Iris pigment epithelial cell (primary cell): ENCODE measurements at places on chromosomes 1 and 21.

GRCh38 chr21:37228003-37228400 is 39.1 kb downstream of the VPS26C start:
- DNase-seq = no peak

GRCh38 chr1:211893260-211893659 is 62.7 kb upstream of the LPGAT1 start:
- no peak for DNase-seq

GRCh38 chr1:52002038-52002917 is 11.8 kb upstream of the RAB3B start:
- DNase-seq = peak; percentile 92

DNA sequence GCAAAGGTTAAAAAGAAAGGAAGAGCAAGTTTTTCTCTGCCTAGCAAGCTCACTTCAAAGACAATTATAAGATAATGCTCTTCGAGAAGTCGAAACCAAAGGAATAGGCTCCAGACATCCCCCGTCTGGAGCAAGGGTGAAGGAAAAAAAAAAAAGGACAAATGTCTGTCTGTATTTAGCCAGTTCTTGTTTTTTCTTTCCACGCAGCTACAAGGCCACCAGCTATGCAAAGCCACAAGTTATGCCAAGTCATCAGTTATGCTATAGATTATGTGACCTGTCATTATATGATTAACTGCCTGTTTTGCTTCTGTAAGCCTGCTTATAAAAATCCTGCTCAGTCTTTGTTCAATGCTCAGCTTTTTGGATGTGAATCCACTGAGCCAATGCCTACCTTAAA is 2.4 kb upstream of the THEM5 start:
- no peak for DNase-seq

DNA sequence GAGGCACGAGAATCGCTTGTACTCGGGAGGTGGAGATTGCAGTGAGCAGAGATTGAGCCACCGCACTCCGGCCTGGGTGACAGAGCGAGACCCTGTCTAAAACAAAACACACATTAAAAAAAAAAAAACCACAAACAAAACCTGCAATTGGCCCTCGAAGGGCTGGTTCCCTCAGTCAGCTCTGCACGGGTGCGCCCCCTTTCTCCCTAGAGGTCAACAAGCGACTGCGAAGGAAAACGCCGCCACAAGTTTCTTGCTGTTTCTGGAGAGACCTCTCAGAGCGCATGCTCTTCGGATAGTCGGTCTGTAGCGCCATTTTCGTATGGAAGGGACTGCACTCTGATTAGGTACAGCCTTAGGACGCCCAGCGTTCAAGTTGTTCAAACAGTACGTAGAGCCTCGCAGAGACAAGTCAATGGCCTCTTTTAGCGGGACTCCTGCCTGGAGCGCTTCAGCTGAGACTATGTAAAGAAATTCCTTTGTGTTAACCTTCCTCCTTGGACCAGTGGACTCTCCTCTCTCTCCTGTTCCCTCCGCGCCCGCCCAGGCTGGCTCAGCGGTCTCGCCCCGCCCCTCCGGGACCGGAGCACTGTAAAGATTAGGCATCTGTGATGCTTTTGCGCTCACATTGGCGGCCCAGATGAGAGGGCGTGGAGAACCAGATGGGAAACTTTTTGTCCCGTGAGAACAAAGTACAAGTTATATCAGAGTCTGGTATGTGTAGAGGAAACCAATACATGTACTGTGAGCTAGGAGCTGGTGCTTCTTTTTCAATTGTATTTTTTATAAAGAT is 1.0 kb upstream of the CDC14A start:
- DNase-seq = peak; percentile 94

DNA sequence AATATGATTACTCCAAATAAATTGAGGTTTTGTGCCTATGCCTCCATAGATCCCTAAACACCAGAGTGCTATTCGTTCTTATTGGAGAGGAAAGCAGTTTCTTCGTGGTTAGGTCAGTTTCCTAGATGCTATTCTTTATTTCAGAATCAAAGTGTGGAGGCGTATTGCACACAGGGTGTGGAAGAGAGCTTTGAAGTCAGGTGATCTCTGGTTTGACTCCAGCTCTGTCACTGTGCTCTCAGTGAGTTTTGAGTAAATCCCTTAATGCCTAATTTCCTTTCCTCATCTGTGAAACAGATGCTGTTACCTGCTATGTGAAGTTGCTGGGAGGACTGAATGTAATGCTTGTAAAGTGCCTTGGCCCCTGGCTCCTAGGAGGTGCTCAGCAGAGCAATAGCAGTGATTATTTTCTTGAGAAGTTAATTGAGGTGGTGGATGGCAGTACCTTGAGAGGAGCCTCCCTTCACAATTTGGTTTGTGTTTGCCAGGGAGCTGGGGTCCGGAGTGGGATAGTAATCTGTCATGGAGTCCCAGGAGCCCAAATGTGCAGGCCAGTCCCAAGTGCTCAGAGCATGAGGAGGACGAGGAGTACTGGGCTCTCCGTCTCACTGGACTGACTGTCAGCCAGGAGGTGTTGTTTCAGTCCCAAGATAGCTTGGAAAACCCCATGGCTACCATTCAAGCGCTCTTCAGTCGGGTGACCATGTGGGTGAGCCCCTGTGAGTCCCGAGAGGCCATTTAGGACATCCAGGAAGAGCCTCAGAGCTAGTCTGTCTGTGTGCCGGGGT is 14.9 kb downstream of the NTPCR start:
- DNase-seq = no peak

GRCh38 chr1:59690171-59690930 is 124.4 kb upstream of the HOOK1 start:
- DNase-seq = no peak

GRCh38 chr1:26537951-26538352 is 8.4 kb downstream of the RPS6KA1 start:
- DNase-seq = peak; percentile 72

GRCh38 chr1:78036450-78036849 is 9.3 kb upstream of the GIPC2 start:
- DNase-seq = no peak

- DNase-seq = peak; percentile 51
Observed at GRCh38 chr1:53122201-53122885, 20.1 kb downstream of the SLC1A7 start.

- no peak for DNase-seq
Observed at GRCh38 chr1:62003777-62004176, 190.9 kb upstream of the L1TD1 start.

DNA sequence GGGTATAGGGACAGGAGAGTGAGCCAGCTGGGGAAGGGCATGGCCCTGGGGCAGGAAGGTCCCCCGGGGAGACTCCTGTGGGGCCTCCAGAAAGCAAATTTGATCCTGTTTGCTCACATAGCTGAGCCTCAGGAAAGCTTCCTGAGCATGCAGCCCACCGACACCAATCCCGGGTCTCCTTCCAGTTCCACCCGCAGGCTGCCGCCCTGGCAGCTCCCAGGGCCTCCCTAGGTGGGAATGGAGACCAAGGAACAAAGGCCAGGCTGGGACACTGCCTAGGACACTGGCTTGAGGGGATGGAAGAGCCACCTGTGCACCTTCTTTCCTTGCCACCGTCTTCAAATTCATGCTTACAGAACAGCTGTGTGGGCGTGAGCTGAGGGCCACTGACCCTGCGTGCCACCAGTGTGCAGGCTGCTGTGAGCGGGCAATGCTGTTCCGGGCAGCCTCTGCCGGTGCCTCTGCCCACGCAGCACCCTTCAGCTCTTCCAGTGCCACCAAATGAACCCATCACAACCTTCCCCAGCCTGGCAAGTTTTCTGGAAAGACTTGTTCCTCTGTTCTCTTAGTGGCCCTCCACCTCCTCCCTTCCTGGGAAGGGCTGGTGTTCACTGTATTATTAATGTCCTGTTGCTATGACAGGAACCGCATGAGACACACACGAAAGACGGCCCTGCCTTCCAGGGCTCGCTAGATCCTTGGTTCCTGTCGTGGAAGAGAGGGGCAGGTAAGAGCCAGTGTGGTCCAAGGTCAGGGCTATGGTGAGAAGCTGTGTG is 53.6 kb downstream of the ACBD3 start:
- DNase-seq = no peak

DNA sequence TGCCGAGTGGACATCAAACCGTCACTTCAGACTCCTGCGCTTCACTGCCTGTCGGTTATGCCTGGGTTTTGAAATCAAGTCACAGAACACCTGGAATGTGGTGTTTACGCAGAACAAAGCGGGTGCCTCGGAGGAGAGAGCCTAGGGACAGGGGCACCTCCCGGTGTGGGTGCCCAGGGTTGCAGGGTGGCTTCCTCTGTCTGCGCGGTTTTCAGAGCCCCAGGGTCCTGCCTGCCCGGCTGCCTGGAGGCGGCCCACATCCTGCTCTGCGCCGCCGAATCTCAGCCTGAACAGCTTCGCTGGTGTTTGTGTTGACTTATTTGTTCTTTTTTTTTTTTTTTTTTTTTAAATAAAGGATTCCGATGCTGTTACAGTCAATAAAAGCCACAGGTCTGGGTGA is 113.5 kb upstream of the COL6A1 start:
- no peak for DNase-seq

DNA sequence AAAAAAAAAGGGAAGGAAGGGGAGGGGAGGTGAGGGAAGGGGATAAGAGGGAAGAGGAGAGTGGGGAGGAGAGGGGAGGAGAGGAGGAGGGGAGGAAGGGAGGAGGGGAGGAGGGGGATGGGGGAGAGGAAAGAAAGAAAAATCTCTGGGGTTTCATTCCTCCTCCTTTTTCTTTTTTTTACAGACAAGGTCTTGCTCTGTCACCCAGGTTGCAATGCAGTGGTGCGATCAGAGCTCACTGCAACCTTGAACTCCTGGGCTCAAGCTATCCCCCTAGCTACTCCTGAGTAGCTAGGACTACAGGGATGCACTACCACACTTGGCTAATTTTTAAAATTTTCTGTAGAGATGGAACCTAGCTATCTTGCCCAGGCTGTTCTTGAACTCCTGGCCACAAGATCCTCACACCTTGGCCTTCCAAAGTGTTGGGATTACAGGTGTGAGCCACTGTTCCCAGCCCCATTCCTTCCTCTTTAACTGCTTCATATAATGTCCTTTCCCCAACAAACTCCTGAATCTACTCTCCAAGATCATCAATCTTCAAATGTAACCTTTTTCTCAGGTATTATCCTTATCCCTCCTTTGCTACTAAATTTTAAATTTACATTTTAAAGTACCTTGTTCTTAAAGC is 23.2 kb downstream of the GON4L start:
- no peak for DNase-seq
